Camera-type eye (tissue), 1 donor: ENCODE measurements at places on chromosomes 2 and 18. TPM values are rescaled to one million over a fixed set of nuclear protein-coding genes. Genes with fewer than 3 reads are reported as not detected.

The KLHL29 gene
- 31.6 TPM for total RNA-seq

The AOX1 gene
- 5.7 TPM for total RNA-seq

The PROKR1 gene
- total RNA-seq, result 3.1 TPM

The GKN1 gene
- total RNA-seq, result not detected

The OSBPL1A gene
- total RNA-seq, result 80.8 TPM

The WNT10A gene
- 8.1 TPM for total RNA-seq

The CCDC74B gene
- 13.4 TPM for total RNA-seq

The KANSL1L gene
- total RNA-seq, result 94.0 TPM

The RNU2-63P gene
- not detected for total RNA-seq

The ESPNL gene
- total RNA-seq, result 1.2 TPM
